Activated T-helper 17 cell treated with anti-CD3 and anti-CD28 coated beads, Interleukin-2, amount 50 U/mL, for 72 hours (primary cell): ENCODE measurements at places on chromosomes 1 and 21. TPM values are rescaled to one million over a fixed set of nuclear protein-coding genes. Genes with fewer than 3 reads are reported as not detected.

The CFHR1 gene
- total RNA-seq = not detected

- ATAC-seq = peak; percentile 17
These were observed 39.1 kb downstream of the CLSTN1 start for GRCh38 chr1:9784508-9785133.

The OR2G3 gene
- not detected for total RNA-seq

The BACE2 gene
- 0.52 TPM for total RNA-seq
